ENCODE measurements at places on chromosomes 3 and 15. TPM values are rescaled to one million over a fixed set of nuclear protein-coding genes. Genes with fewer than 3 reads are reported as not detected.

- no peaks in the 10 kb centered on the region for H3K36me3 ChIP-seq
- no peak for DNase-seq
- peaks cover 7% of the 10 kb centered on the region for H3K4me1 ChIP-seq
Measured at GRCh38 chr3:14569474-14570000, 29.4 kb upstream of the GRIP2 start.

GRCh38 chr3:12946649-12947316, 105.4 kb upstream of the RPL32 start:
- no peaks in the 10 kb centered on the region for H3K36me3 ChIP-seq
- no peak for DNase-seq
- H3K4me3 ChIP-seq: no peak overlapping the region
- H3K27me3 ChIP-seq: no peaks in the 10 kb centered on the region
- peaks cover 38% of the 10 kb centered on the region for H3K4me1 ChIP-seq

The LYSMD4 gene
- 10.9 TPM for total RNA-seq

DNA sequence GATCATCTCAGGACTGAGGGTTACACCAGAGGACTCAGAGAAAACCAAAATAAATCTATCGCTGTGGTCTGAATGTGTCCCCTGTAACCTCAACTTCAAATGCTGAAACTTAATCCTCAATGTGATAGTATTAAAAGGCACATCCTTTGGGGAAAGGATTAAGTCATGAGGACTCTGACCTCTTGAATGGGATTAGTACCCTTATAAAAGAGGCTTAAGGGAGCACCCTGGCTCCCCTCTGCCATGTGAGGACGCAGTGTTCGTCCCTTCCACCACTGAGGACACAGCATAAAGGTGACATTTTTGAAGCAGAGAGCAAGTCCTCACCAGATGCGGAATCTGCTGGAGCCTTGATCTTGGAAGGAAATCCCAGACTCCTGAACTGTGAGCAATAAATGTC, 39.5 kb downstream of the SRPRB start:
- no peaks in the 10 kb centered on the region for H3K36me3 ChIP-seq
- DNase-seq: no peak
- no peak overlapping the region for H3K4me3 ChIP-seq
- H3K27ac ChIP-seq: no peak overlapping the region

DNA sequence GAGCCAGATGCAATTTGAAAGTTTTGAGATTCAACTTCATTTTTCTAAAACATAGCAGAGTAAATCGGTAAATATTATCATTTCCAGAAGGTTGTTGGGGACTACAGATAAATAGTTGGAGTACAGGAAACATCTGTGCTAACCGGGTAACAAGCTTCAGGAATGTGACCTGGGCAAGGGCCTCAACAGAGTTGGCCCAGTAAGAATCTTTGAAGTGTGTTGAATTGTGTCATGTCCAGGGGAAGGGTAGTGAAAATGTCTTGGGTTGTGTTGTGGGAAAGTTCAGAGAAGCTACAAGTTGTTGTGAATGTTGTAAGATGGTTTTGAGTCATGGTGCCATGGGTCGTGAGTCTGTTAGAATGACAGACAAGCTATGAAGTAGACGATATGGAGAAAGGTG, 35.7 kb downstream of the SQOR start:
- peaks cover 53% of the 10 kb centered on the region for H3K36me3 ChIP-seq
- no peak overlapping the region for H3K27ac ChIP-seq
- no peaks in the 10 kb centered on the region for H3K27me3 ChIP-seq
- peaks cover 8% of the 10 kb centered on the region for H3K4me1 ChIP-seq
- DNase-seq: no peak

GRCh38 chr15:88512601-88513000, 33.9 kb downstream of the DET1 start:
- no peak overlapping the region for H3K4me3 ChIP-seq
- DNase-seq: no peak
- peaks cover 5% of the 10 kb centered on the region for H3K36me3 ChIP-seq
- H3K27ac ChIP-seq: no peak overlapping the region

DNA sequence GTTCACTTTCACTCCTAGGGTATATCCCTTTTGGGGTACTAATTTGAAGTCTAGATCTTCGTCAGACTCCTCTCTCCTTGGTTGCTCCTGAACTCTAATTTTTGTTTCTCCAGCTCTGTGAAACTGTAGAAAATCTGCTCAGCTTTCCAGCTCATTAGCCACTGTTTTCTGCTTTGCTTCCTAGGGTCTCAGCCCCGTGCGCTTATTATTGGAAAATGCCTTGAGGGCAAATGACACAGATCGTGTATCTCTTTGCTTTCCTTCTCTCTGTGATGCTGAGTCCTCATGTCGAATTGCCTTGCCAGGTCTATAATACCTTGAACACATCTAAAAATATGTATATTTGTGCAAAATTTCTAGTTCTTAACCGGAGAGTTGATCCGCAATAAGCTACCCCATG, 731.1 kb downstream of the EDEM1 start:
- H3K27me3 ChIP-seq: no peaks in the 10 kb centered on the region
- H3K4me1 ChIP-seq: no peaks in the 10 kb centered on the region
- H3K36me3 ChIP-seq: no peaks in the 10 kb centered on the region
- no peak overlapping the region for H3K4me3 ChIP-seq
- no peak for DNase-seq
- no peak overlapping the region for H3K27ac ChIP-seq

GRCh38 chr15:101483462-101483861, 6.0 kb downstream of the PCSK6 start:
- H3K4me3 ChIP-seq: no peak overlapping the region
- H3K36me3 ChIP-seq: no peaks in the 10 kb centered on the region
- H3K4me1 ChIP-seq: no peaks in the 10 kb centered on the region
- no peak for DNase-seq
- peaks cover 41% of the 10 kb centered on the region for H3K27me3 ChIP-seq

DNA sequence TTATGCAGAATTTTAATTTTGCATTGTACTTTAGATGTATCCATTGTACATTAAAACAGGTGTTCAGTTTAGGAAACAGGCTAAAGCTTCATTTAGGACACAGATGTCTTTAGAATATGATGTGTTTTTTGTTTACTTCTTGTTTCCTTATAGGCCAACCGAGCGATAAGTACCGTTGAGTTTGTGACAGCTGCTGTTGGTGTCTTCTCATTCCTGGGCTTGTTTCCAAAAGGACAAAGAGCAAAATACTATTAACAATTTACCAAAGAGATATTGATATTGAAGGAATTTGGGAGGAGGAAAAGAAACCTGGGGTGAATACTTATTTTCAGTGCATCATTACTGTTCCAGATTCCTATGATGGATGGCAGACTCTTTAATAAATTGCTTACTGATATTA, 29.4 kb downstream of the PLAAT1 start:
- H3K4me3 ChIP-seq: no peak overlapping the region
- H3K27me3 ChIP-seq: no peaks in the 10 kb centered on the region
- no peaks in the 10 kb centered on the region for H3K4me1 ChIP-seq
- H3K27ac ChIP-seq: no peak overlapping the region

GRCh38 chr3:187746442-187747281, 1.4 kb upstream of the BCL6 start:
- DNase-seq: peak; percentile 35
- peaks cover 4% of the 10 kb centered on the region for H3K27me3 ChIP-seq
- H3K27ac ChIP-seq: peak overlapping the region; percentile 100
- H3K36me3 ChIP-seq: peaks cover 16% of the 10 kb centered on the region
- H3K4me1 ChIP-seq: peaks cover 70% of the 10 kb centered on the region
- peak overlapping the region; percentile 97 for H3K4me3 ChIP-seq

Data from activated CD4-positive, alpha-beta T cell treated with anti-CD3 and anti-CD28 coated beads, Interleukin-2, amount 10 ng/mL, durations not matched to agents 7 days and 5 days (primary cell).